Left cardiac atrium (tissue), 4 donors: ENCODE measurements at places on chromosomes 6 and 20.

GRCh38 chr6:107991061-107991460, 33.1 kb upstream of the SEC63 start:
- DNase-seq, result no peak

DNA sequence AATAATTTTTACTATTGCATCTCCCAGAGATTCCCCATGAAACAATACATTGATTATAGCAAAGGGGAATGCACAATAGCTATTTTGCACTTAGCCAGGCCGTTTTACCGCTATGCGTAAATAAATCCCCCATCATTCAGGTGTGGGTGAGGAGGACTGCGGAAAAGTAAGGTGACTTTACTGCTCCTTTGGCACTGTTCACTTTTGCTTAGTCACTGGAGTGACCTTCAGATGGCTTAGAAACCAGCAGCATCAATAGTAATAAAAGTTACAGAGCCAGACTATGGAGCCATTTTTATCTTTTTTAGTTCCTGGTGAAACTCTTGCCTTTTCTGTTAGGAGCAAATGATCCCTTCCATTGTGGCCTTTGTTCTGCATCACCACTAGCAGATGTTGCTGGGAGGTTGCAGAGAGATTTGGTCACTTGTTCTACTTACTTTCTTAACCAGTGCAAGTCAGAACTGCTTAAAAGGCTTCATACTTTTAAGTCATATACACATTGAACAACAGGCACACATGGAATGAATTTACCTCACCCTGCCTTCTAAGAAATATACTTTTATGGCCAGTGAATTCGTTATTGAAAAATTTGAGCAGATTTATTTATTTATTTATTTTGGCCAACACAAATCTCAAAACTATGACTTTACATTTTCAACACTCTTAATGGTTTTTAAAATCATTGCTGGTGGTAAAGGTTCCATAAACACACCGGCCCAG, 12.1 kb upstream of the BTBD3 start:
- DNase-seq, result no peak

- no peak for DNase-seq
Observed at GRCh38 chr20:48326868-48327267, 500.9 kb downstream of the PREX1 start.

DNA sequence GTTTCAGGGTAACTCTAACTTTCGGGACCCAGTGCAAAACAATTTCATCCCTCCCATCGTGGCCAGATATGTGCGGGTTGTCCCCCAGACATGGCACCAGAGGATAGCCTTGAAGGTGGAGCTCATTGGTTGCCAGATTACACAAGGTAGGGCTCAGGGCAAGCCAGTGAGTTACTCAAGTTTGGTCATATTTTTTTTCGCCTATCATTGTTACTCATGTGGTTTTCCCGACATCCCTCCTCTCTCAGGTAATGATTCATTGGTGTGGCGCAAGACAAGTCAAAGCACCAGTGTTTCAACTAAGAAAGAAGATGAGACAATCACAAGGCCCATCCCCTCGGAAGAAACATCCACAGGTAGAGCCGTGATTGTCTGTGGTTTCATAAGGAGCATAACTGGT, 58.2 kb downstream of the DCBLD1 start:
- DNase-seq, result no peak

- no peak for DNase-seq
Observed at GRCh38 chr6:45094831-45095230, 233.3 kb upstream of the RUNX2 start.

DNA sequence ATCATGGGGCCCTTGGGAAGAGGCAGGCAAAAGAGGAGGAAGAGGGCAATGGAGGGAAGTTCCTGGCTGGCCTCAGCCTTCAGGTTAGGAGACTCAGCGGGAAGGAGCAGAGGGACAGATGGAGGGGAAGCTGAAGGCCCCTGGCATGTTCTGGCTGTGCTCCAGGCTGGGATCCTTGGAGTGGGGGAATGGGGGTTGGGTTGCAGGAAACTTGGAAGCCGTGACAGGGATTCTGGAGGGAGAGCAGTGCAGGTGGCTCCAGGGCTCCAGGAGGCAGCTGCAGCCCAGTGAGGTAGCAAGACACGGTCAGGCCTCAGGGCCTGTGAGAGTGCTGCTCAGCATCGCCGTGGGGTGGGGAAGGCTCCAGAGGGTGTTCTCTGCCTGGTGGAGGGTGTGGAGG, 64.6 kb upstream of the SCP2D1 start:
- no peak for DNase-seq

GRCh38 chr6:134123666-134124208, 71.3 kb upstream of the SLC2A12 start:
- no peak for DNase-seq

DNA sequence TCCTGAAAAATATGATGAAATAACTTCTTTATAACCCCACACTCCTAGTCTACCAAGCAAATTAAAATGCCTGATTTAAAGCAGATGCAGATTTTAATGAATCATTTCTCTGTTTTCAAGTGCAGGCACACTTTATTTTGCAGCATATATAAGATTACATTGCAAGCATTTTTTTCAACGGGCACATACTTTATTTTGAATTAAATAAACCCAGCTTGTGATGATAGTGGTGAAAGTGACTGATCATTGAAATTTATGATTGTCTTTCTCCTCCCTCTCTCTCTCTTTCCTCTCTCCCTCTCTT, 12.2 kb upstream of the MOXD1 start:
- DNase-seq, result no peak

- peak; percentile 80 for DNase-seq
Observed at GRCh38 chr6:30820193-30820592, 64.1 kb upstream of the DDR1 start.

- no peak for DNase-seq
Observed at GRCh38 chr6:137879299-137879698, 12.2 kb downstream of the TNFAIP3 start.

GRCh38 chr6:125942672-125943527, 13.7 kb upstream of the HINT3 start:
- DNase-seq, result no peak

GRCh38 chr6:16700202-16700915, 60.9 kb downstream of the ATXN1 start:
- no peak for DNase-seq

- no peak for DNase-seq
Observed at GRCh38 chr6:170186941-170187668, 103.8 kb downstream of the DLL1 start.

GRCh38 chr20:62956387-62957135, 4.1 kb downstream of the SLC17A9 start:
- no peak for DNase-seq

- no peak for DNase-seq
Observed at GRCh38 chr6:119330520-119331113, 18.9 kb downstream of the MAN1A1 start.

DNA sequence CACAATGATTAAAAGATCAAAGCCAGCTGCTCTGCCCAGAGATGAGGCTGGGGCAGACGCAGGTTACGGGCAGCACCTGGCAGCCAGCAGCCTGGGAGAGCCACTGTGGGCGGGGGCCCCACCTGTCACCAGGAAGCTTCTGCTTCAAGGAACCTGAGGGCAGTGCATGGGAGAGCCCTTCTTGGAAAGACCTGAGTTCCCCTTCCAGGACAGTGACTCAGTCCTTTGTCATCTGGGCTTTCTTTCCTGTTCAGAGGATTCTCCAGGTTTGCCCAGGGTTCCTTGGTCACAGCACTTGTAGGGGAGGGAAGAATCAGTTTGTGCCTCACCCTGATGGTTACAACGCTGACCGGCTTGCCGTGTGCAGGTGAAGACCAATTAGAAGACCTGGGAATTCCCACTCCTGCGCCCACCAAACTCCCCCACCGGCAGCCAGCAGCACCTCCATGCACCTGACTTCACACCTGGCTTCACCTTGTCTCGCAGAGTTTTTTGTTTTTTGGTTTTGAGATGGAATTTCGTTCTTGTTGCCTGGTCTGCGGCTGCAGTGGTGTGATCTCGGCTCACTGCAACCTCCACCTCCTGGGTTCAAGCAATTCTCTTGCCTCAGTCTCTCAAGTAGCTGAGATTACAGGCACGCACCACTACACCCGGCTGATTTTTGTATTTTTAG, 2.0 kb downstream of the ZBP1 start:
- DNase-seq, result no peak

- DNase-seq, result no peak
Observed at GRCh38 chr6:32291543-32291942, 67.7 kb upstream of the NOTCH4 start.

- DNase-seq, result no peak
Observed at GRCh38 chr6:131635384-131636340, 1.4 kb upstream of the ENPP3 start.
